ENCODE measurements at places on chromosomes 13 and 19.
A peak's percentile ranks its signal among the peaks of the same experiment; 100 is the strongest.

DNA sequence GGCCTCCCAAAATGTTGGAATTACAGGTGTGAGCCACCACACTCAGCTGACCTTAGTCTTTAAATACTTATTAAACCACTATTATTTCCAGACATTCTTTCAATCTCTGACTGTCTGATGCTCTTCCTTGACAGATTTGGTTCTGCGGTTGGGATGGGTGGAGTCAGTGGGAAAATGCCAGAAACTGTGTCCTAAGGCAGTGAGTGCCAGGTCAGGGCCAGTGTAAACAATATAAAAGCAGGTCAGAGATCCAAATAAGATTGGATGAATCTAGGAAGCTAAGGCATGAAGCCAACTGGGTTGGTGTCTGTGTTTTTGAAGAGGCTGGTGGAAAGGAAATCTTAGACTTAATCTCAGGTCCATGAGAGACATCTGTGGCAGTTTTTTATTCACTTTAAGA lies 74.7 kb downstream of the KLF5 start:
- DNase-seq = no peak

- DNase-seq = no peak
Observed at GRCh38 chr13:47251771-47252170, 354.9 kb upstream of the HTR2A start.

DNA sequence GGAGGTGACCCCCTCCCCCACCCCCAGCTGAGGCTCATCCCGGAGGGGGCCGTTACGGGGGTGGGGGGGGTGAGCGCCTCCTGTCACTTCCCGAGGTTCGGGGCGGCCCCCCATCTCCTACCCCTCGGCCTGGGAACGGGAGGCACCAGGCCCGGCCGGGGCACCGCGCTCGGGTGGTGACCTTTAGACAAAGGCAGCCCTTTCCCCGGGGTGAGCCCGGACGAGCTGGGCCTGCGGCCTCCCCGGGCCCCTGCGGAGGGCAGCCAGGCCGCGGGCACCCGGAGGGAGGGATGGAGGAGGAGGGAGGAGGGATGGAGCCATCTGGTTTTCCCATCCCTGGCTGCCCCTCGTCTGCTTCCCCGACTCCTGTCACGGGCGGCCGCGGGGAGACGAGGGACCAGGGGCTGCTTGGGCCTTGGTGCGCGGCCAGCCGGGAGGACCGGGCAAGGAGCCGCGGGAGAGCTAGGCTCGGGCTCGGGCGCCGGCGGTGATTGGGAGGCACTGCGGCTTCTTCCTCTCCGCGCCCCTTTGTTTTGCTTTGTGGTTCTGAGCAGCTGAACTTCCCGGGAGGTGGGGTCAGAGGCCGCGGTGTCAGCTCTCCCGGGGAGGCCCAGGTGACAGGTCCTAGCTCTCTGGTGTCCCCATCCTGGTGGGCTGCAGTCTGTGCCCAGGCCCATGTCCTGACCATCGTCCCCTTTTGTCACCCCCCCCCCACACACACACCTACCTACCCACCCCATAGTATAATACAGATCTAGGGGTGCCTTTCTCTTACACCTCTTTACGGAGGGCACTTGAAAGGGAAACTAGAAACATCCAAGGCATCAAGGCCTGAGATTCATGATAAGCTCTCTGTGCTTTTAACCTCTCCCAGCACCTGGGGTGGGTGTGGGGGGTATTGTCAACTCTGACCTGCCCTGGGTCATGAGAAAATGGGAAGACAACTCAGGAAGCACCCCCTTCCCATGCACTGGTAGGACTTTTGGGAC lies 1.3 kb downstream of the BICRA start:
- peak; percentile 56 for DNase-seq

- no peak for DNase-seq
Observed at GRCh38 chr13:75072368-75072767, 409.6 kb downstream of the TBC1D4 start.

DNA sequence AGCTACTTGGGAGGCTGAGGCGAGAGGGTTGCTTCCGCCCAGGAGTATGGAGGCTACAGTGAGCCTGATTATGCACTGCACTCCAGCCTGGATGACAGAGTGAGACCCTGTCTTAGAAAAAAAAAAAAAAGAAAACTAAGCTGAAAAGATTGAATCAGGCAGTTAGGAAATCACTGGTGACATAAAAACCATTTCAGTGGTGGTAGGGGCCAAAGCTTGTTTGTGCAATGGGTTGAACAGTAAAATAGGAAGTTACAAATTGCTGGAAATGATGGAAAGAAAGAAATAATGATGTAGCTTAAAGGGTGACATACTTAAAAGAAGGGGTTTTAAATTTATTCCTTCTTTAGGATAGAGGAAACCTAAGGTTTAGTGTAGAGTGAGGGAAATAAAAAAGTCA lies 4.8 kb upstream of the OXGR1 start:
- no peak for DNase-seq

DNA sequence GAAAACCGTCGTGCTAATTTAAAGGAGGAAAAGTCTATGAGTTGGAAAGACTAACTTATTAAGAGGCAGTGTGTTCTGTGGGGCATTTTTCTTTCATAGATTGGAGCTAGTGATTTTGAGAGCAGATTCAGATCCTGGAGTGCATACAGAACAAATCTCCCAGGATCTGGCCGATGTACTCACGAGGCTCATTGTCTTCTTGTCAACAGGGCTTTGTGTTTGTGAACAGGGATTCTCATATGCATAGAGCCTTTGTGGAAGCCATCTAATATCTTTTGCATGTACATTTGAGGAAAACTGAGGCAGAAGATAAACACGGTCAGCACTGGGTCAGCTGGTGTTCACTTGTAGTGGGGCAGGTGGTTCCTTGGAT lies 482.9 kb upstream of the TSHZ3 start:
- no peak for DNase-seq

GRCh38 chr19:46591254-46591653 lies 9.9 kb upstream of the CALM3 start:
- no peak for DNase-seq

DNA sequence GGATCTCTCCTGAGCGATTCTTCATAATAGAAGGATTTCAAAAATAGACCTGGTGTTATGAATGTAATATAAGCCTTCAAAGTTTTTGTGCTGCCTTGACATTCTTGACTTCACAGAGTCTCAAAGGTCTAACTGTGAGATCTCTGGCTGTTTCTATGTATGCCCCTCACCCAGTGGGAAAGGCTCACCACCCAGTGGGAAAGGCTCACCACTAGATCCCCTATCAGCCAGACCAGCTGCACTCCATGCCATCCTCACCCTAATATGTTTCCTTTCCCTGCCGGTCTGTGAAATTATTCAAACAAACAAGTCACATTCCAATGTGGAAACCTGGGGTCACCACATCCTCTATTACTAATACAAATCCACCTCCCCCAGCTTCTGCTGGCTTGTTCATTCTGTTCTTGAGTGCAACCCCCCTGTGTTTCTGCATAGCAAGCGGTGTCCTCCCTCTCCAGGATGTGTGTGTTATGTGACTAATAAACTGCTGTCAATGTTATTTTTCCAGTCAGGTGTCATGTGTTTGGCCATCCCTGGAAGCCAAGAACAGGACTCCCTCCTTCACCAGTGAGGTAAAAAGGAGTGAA lies 13.8 kb upstream of the SLITRK1 start:
- DNase-seq = no peak

DNA sequence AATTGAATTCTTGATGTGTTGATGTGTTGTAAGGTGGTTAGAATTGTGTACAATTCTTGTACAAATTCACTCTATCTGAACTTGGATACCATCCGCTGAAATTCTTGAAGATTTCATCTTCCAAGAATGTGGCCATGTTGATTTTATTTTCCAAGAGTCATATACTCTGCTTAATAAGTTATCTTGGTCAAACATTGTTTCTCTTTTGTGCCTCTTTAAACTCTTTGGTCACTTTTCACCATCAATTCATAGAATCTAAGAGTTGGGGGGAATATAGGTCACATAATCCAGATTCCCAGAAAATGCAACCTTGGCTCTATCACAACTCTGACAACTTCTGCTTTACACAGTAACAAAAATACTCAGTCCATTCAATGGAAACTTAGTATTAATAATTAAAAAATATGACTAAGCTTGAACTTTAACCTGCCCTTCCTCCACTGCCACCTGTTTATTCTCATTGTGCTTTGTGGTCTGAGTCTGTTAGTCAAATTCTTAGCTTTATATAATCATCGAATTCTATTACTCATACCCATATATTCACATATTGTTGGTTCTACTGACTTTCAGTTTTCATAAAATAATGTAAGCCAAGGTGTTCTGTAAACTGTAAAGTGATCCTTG lies 373.2 kb downstream of the LMO7 start:
- DNase-seq = no peak

GRCh38 chr19:46840498-46840942 lies 10.1 kb downstream of the AP2S1 start:
- peak; percentile 53 for DNase-seq
